Stimulated activated CD8-positive, alpha-beta memory T cell treated with anti-CD3 and anti-CD28 coated beads, Interleukin-7, amount 100 ng/mL, for 24 hours (primary cell): ENCODE measurements at places on chromosomes 16 and 17.

DNA sequence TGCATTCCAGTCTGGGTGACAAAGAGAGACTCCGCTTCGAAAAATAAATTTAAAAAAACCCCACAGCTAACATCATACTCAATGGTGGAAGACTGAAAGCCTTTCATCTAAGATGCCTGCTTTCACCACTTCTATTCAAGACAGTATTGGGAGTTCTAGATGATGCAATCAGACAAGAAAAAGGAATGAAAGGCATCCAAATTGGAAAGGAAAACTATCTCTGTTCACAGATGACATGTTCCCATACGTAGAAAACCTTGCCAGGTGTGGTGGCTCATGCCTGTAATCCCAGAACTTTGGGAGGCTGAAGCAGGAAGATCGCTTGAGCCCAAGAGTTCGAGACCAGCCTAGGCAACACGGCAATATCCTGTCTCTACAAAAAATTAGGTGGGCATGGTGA lies 31.1 kb downstream of the RANBP10 start:
- DNase-seq: no peak

GRCh38 chr17:22569459-22570143 lies 877.3 kb downstream of the KCNJ18 start:
- no peak for DNase-seq

DNA sequence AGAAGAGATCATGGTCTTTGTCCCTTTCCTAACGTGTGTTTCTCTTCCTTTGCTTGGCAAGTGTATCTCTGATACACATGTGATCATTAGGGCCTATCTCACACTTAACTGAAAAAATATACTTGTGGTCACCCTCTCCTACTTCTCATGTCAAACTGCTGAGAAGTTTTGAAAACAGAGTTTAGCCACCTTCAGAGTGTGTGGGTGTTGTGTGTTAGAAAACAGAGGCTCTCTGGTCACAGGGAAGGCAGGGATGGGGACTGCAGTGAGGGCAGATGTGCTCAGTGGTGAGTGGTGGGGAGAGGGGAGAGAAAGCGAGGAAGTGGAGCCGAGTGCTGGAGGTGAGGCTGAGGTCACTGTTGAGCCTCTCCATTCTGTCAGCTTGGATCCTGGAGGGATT lies 29.4 kb downstream of the GRB7 start:
- DNase-seq: no peak

- no peak for DNase-seq
Measured at GRCh38 chr17:79587421-79587820, 23.4 kb downstream of the RBFOX3 start.

GRCh38 chr17:1089915-1090314 lies 89.9 kb downstream of the ABR start:
- no peak for DNase-seq

- DNase-seq: no peak
Measured at GRCh38 chr16:78022347-78023060, at the start of gene CLEC3A. TSS of gene CLEC3A (plus strand) at chr16:78022548. CDS start at chr16:78022627, 79 bp downstream.

GRCh38 chr16:12201216-12201615 lies 224.7 kb downstream of the SNX29 start:
- DNase-seq: no peak

GRCh38 chr17:1384905-1385435 lies 15.1 kb downstream of the YWHAE start:
- DNase-seq: no peak

DNA sequence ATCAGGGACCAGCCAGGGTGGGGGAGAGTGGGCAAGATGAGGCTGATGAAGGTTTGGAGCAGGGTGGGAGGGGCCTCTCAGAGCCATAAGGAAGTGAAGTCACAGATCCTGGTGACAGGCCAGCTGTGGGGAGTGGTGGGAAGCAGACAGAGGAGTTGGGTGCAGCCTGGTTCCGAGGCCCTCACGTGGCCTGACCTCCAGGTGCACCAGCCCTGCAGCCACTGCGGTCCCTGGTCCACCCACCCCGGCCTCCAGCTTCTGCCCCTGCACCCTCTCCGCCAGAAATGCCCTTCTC lies 3.9 kb upstream of the ZFPM1 start:
- DNase-seq: no peak

GRCh38 chr17:67276075-67276474 lies 31.1 kb upstream of the HELZ start:
- DNase-seq: no peak

GRCh38 chr17:82863383-82863940 lies 23.6 kb upstream of the ZNF750 start:
- no peak for DNase-seq

GRCh38 chr17:49069585-49070273 lies 62.8 kb upstream of the B4GALNT2 start:
- no peak for DNase-seq

- DNase-seq: no peak
Measured at GRCh38 chr16:14125000-14125681, 54.0 kb downstream of the MRTFB start.

- no peak for DNase-seq
Measured at GRCh38 chr16:65495106-65495505, 373.2 kb upstream of the CDH11 start.

DNA sequence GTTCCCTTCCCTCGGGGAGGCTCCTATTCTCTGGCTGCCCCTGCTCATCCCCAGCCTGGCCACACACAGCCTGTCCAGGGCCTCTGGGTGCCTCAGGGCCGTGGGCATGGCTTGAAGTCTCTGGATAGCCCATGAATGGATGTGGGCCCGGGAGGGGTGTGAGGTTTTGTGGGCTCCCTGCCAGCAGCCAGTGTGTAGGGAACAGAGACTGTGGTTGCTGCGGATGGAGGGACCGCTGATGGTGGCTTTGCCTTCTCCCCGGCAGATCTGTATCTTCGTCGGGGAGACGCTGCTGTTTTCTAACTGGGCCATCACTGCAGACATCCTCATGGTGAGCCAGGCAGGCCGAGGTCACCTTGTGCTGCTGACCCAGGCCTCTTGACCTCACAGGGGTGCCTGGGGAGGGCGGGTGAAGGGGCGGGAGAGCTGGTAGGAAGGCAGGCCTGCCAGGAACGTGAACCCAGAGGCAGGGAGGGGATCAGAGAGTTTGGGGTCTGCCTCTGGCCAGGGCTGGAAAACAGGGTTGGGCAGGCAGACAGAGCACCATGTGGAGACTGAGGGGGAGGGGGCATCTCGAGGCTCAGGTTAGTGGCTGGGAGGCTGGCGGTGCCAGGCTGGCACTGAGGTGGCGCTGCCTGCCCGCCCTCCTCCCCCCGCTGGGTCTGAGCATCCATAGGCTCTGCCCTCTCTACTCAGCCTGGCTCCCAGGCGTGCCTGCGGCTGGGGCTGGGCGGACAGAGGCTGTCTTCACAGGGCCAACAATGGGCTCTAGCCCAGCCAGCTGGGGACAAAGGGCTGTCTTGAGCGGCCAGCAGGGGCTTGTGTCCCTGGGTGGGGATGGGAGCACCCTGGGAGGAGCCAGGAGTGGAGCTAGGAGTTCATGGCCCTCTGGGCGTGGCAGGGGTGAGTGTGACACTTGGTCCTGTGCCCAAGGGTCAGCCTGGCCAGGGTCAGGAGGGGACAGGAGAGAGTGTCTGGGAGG lies 21.4 kb downstream of the MYBBP1A start:
- DNase-seq: no peak
